ENCODE measurements at places on chromosomes 11 and 22. TPM values are rescaled to one million over a fixed set of nuclear protein-coding genes. Genes with fewer than 3 reads are reported as not detected.
A peak's percentile ranks its signal among the peaks of the same experiment; 100 is the strongest.

The RIBC2 gene
- 5.1 TPM for total RNA-seq

The GGT1 gene
- total RNA-seq = 3.4 TPM

The FAM111B gene
- 2.1 TPM for total RNA-seq

- H3K27me3 ChIP-seq = no peaks in the 10 kb centered on the region
- H3K4me1 ChIP-seq = no peaks in the 10 kb centered on the region
- no peak overlapping the region for H3K4me3 ChIP-seq
- DNase-seq = no peak
Measured at GRCh38 chr11:102401905-102402304, 50.7 kb downstream of the TMEM123 start.

The OR52N4 gene
- not detected for total RNA-seq

The GNAZ gene
- 3.9 TPM for total RNA-seq

The HOATZ gene
- total RNA-seq = not detected

GRCh38 chr11:128359515-128359914, 227.8 kb downstream of the ETS1 start:
- H3K4me1 ChIP-seq = peaks cover 25% of the 10 kb centered on the region
- DNase-seq = no peak
- H3K36me3 ChIP-seq = no peaks in the 10 kb centered on the region
- H3K27ac ChIP-seq = no peak overlapping the region
- H3K4me3 ChIP-seq = no peak overlapping the region
- no peaks in the 10 kb centered on the region for H3K27me3 ChIP-seq

DNA sequence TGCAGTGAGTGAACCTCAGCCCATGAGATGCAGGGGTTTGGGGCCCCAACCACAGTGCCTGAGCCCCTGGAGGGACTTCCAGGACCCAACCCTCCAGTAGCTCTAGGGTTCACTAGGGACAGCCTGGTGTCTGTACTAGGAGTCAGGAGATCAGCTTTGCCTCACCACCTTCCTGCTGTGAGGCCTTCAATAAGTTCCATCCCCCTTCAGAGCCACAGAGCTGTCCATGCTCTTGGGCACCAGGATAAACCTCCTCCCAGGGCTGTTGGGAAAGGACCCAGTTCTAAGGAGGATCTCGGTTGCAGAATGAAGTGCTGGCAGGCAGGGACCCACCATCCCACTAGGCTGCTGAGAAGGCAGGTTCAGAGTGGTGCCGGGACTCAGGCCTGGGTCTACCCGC, 9.7 kb downstream of the ARHGEF17 start:
- H3K4me3 ChIP-seq = peak overlapping the region; percentile 17
- H3K4me1 ChIP-seq = peaks cover 99% of the 10 kb centered on the region
- peak overlapping the region; percentile 98 for H3K27ac ChIP-seq
- no peaks in the 10 kb centered on the region for H3K36me3 ChIP-seq

DNA sequence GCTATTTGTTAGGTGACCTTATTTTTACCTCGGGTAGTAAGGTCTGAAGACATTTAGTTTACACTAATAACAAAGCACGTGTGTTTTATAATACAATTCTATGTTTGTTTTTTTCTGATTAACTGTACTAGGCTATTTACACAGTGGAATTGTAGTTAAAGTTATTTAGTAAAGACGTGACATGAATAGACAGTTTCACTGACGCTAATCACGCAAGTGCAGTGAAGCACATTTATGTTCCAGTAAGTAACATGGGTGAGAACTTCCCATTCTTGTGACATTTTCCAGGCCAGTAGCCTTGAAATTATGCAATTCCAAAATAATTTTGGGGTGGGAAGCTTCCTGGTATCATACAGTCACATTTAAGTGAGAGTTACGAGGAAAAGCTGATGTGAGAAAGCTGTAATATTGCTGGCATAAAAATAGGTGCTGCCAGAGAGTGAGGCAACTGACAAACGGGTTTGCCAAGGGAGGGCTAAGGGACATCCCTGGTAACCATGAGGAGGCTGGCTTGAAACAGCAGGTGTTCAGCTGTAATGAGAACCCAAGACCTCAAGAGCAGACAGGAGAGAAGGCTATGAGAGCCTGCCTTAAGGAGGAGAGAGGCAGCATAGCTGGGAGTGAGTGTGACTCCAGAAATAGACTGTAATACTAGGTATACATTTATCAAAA, 378.8 kb downstream of the DCDC1 start:
- H3K4me3 ChIP-seq = no peak overlapping the region
- H3K27ac ChIP-seq = no peak overlapping the region
- no peaks in the 10 kb centered on the region for H3K27me3 ChIP-seq
- no peaks in the 10 kb centered on the region for H3K4me1 ChIP-seq
- H3K36me3 ChIP-seq = no peaks in the 10 kb centered on the region
